ENCODE measurements at places on chromosomes 2 and 18.

DNA sequence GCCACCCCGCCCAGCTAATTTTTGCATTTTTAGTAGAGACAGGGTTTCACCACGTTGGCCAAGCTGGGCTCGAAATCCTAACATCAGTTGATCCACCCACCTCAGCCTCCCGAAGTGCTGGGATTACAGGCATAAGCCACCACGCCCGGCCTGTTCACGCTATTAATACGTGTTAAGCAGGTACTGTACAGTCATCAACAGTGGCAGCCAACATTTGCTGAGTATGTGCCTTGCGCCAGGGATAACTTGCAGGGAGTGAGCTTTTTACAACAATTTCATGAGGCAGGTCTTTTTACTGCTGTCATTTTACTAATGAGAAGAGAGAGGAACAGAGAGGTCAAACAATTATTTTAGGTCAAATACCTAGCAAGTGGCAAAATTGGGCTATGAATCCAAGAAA, 115.2 kb downstream of the AP1S3 start:
- no peak for DNase-seq

- DNase-seq, result no peak
Measured at GRCh38 chr2:102130647-102130991, 11.9 kb upstream of the IL1R1 start.

DNA sequence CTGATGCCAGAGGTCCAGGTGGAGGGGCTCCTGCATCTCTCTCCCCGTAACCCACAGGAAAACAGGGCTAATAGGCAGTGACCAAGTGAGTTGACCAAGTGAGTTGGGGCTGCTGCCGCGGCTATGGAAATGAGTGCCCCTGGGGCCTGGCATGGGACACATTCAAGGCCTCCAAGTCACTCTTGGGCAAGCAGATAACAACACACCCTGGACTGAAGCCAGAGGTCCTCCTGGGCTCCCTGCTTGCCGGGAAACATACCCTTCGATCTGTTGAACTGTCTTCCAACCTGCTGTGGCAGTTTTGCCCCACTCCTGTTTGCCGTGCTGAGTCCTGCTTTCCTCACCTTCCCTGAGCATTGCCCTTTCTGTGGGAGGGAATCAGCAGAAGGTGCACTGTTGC, 89.2 kb downstream of the LIPG start:
- DNase-seq, result no peak

- DNase-seq, result no peak
Measured at GRCh38 chr2:238808761-238809160, 39.1 kb upstream of the TWIST2 start.

- DNase-seq, result no peak
Measured at GRCh38 chr2:46901611-46902010, 14.0 kb downstream of the MCFD2 start.

GRCh38 chr18:31401156-31402025, 24.8 kb downstream of the DSG4 start:
- no peak for DNase-seq

DNA sequence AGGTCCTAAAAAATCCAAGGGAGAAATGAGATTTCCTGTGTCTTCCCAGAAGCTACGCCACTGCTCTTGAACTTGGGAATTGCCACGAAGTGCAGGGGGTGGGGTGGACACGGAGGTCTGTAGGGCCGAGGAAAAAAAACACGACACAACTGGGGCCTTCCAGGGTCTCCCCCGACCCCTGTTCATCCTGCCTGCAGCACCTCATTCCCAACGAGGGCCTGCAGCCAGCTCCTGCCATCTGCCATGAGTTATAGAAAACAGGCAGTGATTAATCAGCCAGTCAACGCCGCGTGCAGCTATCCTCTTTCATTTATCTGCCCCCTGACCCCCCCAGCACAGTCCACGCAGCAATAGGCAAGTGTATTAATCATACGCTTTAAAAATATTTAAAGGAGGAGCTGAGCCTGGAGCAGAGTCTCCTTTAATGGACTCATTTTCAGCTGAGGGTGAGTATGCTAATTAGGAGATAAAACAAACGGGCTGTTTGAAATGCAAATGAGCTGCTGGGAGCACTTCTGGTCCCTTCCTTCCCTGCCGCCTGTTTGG, 209.9 kb downstream of the TFCP2L1 start:
- no peak for DNase-seq

DNA sequence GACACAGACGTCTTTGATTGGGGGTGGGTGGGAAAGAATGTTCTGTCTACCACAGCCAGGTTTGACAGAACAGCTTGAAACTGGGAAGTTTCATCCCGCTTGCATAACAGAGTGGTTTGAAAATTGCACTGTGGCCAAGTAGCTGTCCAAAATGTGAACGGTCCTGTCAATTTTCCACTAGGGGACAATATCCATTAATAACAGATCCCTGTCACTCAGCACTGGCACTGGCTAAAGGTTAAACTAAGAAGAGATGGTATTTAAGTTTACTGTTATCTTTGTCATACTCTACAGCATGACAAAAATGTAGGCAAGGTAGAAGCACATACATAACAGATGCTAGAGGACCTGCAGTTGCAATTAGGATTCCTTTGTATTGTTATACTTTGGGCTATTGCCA, 55.6 kb upstream of the ACMSD start:
- DNase-seq, result no peak

- no peak for DNase-seq
Measured at GRCh38 chr2:169260246-169260645, 102.1 kb downstream of the LRP2 start.

GRCh38 chr2:117931978-117932377, 81.9 kb downstream of the CCDC93 start:
- DNase-seq, result no peak

GRCh38 chr2:82233806-82234205, 1929.3 kb upstream of the LRRTM1 start:
- no peak for DNase-seq

GRCh38 chr2:10972683-10973433, 61.1 kb downstream of the KCNF1 start:
- no peak for DNase-seq

DNA sequence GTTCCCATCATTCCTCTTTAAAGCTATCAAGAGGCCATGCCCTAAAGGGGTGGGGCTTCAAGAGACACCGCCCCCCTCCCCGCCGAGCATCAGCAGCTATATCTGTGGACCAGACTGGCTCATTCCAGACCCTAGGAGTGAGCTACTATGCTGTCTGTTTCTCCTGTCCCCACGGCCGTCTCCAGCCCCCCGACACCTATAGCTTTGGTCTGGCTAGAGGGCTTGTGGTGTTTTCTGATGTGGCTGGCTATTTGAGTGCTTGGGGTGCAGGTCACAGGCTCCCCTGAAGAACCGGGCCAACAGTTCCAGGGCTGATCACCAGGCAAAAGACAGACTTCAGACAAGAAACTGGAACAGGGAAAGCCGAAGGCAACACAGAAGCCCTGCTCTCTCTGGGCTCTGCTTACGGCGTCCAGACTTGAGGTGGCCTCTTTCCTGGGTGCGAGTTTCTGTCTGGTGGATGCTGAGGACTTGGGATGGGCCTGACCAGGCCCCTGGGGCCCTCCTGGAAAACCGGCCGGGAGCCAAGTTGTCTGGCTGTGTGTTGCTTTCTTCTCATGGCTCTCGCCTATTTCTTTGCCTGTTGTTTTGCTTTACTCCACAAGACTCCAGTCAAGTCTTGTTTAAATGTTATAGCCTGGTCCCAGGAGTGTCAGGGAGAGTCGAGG, 83.6 kb downstream of the KLHL29 start:
- DNase-seq, result no peak

- DNase-seq, result no peak
Measured at GRCh38 chr2:179255129-179255528, 9.5 kb downstream of the SESTD1 start.

DNA sequence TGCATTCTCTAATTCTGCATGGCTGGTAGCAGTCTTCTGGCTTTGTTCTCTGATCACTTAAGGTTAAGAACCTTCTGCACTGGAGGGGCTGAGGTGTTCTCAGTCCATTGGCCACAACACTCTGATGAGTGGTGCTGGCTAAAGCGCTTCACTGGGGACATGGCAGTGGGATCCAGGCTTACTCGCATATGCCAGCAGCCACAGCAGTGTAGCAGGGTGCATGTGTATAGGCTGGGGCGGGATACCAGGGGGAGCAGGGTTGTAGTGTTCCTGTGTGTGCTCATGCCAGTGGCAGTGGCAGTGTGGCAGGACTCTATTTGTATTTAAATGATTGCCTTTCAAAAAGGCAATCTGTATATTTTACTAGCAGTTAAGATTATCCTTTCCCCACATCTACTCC, 11.1 kb upstream of the TACR1 start:
- DNase-seq, result no peak

DNA sequence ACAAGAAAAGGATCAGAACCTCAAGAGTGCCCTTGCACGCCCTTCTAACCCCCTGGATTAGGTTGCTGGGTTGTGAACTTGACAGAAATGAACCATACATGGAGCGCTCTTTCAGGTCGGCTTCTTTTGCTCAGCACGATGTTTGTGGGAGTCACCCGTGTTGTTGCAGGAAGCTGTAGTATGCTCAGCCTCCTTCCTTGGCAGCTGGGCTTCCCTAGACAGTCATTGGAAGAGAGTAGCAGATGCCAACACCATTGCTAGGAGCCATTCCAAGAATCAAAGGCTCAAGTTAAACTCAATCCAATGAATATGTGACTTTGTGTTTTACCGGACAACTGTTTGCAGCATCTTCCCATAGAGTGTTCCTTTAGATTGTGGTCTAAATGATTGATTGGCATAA, 47.0 kb downstream of the RAB12 start:
- DNase-seq, result no peak

DNA sequence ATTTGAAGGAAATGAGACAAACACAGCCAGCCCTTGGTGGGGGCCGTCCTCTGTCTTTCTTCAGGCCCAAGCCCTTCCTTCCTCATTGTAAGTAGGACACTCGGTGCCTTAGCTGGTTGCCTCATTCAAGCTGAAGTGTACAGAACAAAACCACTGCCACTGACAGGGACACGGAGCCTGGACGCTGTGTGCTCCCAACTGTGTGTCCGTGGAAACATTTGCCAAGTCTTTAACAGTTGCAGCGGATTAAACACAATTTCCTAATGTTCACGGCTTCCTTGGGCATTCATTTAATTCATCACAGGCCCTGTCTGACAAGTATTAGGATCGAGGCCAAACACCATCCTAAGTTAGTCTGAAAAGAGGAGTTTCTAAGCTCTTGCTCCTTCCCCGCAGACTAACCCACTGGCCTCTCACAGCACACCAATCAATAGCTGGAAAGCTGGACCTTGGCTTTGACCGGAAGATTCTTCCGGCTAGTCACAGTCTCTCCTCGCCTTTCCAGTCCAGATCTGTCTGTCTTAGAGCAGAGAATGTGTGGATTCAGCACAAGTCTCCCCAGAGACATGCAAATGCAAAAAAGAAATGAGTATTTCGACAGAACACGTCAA, 68.7 kb upstream of the ACSL3 start:
- peak; percentile 66 for DNase-seq

DNA sequence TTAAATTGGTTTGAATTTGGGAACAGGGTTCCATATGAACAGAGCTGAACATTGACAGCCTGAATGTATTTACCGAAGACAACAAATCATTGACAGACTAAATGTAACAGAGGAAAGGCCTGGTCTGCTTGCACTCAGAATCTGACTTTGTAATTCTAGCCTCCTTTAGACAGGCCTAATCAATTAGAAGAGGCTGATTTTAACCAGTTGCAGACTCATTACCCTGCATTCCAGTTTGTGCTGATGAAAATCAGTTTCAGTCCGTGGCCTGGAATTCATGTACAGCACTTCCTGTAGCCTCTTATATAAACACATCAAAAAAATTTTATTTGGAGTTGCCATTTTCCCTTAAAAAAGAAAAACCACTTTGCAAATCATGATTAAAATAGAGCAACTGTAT, 93.1 kb upstream of the ZFP36L2 start:
- no peak for DNase-seq

- DNase-seq, result no peak
Measured at GRCh38 chr18:28766027-28766426, 589.1 kb upstream of the CDH2 start.

GRCh38 chr2:111118481-111118980, 2.2 kb upstream of the BCL2L11 start:
- no peak for DNase-seq

DNA sequence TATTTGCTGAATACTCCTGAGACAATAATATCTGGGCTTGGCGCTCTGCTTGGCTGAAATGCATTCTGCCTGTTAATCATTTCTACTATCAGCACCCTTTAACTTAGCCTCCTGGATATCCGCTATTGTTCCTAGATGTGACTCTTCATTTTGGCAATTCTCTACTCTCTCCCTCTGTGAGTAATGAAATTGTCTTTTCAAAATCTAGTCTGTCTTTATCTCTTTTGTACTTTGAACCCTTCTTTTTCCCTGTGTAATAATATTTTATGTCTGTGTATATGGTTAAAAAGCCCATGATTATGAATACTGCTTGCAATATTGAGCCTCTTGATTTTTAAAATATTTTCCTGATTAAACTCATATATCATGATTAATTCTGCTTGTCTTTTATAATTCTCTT, 6.2 kb upstream of the REV1 start:
- no peak for DNase-seq

Data from substantia nigra (tissue), 51 donors.